ENCODE measurements at places on chromosomes 16 and 17.
A peak's percentile ranks its signal among the peaks of the same experiment; 100 is the strongest.

DNA sequence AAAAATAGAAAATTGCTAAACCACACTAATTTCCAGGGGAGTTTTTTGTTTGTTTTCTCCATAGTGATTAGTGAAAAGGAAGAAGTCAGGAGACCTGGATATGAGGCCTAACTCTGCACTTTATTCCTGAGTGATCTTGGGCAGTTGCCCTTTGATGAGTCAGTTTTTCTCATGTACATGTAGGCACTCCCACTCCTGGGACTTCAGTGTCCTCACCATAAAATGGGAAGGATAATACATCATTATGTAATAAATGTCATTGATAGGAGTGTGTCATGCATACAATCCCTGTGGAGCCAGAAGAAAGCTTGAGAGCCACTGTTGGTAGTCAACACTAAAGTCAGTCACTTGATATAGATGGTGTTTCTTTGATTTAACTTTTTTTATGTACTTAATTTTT is 32.5 kb downstream of the WIPF2 start:
- no peak for DNase-seq

DNA sequence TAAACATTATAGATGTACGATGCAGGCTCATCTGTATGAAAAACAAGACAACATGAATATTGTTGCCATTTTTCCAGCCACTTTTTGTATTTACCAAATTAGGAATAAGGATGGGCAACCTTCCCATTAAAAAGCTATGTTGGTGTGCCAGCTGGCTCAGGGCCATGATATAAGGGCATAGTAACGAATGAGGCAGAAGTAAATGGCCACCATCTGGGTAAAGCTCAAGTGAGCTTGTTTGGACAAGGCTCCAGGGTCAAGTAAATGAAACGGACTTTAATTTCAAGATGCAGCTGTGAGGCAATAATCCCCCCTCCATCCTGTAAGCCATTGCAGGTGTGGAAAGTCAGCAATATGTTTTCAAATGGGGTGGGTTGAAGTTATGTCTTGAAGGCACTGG is 930.9 kb upstream of the CDH8 start:
- DNase-seq, result no peak

DNA sequence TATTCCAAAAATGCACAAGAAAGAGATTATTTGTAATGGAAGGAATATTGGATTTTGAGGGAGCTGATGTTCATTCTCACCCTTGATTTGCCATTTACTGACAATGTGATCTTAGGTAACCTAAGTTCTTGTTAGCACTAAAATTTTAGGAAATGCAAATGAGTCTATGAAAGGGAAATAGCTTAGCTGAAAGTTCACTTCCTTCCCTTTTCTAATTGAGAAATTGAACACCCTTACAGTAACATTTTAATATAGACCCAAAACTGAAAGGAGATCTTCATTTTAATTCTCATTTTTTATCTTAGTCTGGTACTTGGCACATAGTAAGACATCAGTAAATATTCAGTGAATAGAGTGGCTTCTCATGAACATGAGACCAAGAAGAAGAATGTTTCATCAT is 10.9 kb upstream of the WSB1 start:
- no peak for DNase-seq

DNA sequence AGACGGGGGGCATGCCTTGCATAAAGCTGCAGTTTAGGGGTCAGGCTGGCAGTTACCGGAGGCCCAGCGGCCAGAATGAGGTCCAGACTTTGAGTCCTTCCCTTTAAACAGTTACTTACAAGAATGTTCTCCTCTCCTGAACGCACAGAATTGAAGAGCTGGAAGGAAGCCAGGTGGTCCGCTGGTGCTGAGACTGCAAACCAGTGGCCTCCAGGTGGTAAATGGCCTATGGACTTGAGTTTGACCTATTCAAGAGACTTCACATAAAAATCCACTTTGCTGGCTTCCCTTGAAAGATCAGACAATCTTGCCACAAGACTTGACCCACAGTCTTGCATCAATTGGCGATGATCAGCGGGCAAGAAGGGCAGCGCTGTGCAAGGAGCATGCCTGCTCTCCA is 14.7 kb upstream of the SEZ6 start:
- DNase-seq, result no peak

DNA sequence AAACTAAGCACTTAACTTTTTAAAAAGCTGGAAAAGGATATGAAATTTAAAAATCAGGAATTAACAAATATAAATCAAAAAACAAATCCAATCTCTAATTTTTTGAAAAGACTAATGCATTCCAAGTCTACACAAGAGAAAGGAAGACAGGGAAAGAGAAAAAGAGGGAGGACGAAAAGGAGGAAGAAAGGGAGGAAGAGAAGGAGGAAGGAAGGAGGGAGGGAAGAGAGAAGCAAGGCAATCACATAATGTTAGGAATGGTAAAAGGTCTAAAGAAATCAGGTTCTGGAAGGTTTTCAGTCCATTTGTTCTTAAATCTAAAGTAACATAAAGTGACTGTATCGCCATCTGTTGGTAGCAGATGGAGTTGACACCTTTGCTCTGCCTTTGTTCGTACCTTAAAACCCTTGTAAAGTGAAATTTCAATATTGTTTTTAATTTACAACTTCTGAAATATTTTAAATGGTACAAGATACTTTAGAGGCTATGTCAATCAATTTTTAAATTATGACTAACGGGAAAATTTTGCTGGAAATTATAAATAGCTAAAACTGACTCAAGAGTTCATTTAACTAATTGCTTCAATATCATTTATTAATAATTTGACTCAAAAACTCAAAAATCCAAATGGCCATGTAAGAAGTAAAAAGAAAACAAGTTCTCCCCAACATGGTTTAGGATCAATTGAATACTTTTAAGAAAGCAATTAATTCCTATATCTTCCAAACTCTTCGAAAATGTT is 20.4 kb upstream of the CDYL2 start:
- DNase-seq, result no peak

DNA sequence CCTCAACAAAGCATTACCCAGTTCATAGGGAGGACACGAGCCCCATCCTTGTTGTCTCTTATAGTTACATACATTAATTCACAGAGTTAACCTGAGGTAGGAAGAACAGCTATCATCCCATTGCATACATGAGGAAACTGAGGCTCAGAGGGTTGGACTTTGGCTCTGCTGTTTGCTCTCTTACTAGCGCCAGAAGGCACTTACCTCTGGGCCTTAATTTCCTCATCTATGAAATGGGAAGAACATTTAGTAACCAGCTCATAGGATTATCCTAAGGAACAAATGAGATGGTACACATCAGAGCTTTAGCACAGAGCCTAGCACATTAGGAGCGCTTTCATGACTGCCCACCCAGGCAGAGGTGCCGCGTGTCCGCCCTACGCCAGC is 27.6 kb downstream of the NEUROD2 start:
- no peak for DNase-seq

- DNase-seq, result no peak
Observed at GRCh38 chr16:83713597-83713996, 94.2 kb upstream of the HSBP1 start.

DNA sequence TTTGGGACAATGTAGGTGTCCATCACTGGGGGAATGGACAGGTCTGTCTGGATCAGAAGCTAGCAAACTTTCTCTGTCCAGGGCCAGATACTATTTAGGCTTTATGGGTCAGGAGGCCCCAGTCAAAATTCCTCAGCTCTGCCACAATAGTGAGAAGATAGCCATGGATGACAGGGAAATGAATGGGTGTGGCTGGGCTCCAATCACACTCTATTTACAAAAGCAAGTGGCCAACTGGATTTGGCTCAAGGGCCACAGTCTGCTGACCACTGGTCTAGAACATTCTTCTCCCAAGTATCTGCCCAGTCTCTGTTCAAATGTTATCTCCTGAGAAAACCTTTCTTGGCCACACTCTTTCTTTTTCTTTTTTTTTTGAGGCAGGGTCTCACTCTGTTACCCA is 339.9 kb downstream of the SOX9 start:
- no peak for DNase-seq

GRCh38 chr16:2251296-2252111 is at the start of gene ECI1:
Gene ECI1, minus strand, starts transcription at chr16:2251587. Its CDS starts 21 bp downstream, at chr16:2251566.
- peak; percentile 100 for DNase-seq

DNA sequence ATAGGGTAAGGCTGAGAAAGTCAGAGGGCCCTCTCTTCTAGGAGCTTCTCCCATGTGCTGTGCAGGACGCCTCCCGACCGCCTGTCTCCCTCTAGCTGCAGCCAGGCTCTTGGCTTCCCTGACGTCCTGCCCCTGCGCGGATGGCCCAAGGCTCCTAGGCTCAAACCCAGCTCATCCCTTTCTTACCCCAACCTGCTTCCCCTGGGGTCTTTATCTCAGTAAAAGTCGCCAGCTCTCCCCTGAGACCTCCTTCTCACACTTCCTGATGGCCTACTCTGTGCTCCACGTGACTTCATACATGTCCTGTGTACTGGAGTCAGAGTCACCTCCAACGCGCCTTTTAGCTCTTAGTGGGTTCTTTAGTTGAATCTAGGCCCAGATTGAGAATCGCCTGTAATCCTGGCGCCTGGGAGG is 1.1 kb upstream of the ZNF747 start:
- peak; percentile 57 for DNase-seq

GRCh38 chr16:15404792-15405191 is 9.2 kb downstream of the MPV17L start:
- DNase-seq, result no peak

GRCh38 chr16:85231959-85232358 is 119.7 kb upstream of the CIBAR2 start:
- DNase-seq, result no peak

- no peak for DNase-seq
Observed at GRCh38 chr17:71163121-71163812, 957.6 kb upstream of the SOX9 start.

DNA sequence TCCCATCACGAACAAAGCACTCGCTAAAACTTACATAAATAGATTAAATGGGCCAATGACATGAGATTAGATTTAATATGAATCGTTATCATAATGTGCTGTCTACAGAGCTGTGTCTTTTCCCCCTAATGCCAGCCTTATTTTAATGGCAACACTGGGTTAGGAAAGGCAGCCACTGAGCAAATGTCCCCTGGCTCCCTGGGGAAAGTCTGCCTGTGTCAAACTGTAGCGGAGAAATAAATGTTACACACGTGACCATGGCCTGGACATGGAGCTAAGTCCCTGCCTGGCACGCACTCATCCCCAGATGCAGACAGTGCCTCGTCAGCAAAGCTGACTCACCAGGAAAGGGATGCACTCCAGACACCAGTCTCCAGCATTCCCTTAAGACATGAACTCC is 61.3 kb upstream of the SDK2 start:
- DNase-seq, result no peak

DNA sequence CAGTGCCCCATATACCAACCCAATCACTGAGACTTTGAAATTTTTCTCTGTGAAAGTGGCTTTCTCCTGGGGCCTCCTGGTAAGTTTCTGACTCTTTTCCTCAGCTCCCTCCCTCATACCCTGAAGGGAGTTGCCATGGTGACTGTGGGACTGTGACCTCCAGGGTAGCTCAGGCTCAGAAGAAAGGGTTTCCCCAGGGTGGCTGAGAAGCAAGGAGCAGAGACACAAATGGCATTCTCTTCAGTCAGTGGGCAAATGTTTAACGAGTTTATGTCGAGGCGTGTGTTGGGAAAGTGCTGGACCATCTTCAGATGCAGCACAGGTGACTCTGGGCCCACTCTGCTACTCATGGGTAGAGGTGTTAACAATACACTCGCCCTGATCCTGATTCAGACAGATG is 46.8 kb downstream of the MRPS23 start:
- DNase-seq, result no peak

- DNase-seq, result no peak
Observed at GRCh38 chr16:4680673-4681470, 12.5 kb upstream of the NUDT16L1 start.

DNA sequence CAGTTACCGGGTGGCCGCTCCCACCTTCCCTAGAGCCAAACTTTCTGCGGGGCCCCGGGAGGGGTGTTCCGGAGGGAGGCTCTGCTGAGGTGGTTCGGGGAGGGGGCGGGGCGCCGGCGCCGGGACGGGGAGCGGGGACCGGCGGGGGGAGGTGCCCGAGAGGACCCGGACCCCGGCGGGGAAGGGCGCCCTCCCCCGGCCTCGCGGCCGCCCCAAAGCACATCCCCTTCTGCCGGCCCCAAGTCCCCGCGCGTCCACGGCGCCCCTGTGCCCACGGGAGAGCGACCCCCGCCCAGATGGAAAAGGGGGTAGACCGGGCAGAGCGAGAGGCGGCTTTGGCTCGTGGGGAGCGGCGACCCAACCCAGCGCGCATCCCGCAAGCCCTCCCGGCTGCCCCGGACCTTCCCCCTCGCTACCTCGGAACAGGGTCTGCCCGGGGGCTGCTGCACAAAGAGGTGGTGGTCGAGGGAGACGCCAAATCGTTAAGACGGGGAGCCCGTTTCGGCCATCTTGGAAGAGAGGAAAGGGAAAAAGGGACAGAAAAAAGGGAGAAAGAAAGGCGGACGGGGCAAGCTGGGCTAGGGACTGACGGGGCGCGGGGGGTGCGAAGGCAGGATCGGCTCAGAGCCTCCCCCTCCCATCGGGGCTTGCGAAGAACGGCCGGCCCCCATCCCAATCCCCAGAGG is 530 bp downstream of the PCGF2 start:
- DNase-seq, result no peak

- DNase-seq, result no peak
Observed at GRCh38 chr16:12148120-12148519, 171.6 kb downstream of the SNX29 start.

- peak; percentile 58 for DNase-seq
Observed at GRCh38 chr16:81885976-81886586, 107.0 kb downstream of the PLCG2 start.

- DNase-seq, result no peak
Observed at GRCh38 chr17:10125531-10126275, 72.7 kb downstream of the GAS7 start.

DNA sequence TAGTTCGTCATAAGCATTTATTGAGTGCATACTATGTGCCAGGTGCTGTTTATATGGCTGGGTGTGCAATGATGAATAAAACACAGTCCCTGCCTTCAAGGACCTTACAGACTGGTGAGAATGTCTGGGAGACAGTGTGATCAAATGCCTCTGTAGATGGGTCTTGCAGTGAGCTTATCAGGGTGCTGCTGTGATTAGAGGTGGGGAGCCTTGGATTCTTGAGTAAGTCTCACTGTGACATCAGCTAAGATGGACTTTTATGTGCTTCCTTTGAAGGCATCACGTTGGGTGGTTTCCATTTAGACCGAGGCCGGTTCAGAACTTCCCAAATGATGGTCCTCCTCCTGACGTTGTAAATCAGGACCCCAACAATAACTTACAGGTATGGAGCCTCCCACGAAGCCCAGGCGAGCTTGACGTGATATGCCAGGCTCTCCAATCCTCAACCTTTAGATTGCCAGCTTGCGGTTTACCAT is 10.0 kb downstream of the HERPUD1 start:
- DNase-seq, result no peak

- DNase-seq, result no peak
Observed at GRCh38 chr16:82748026-82748425, 121.3 kb downstream of the CDH13 start.

GRCh38 chr16:530111-530817 is 2.8 kb downstream of the CAPN15 start:
- no peak for DNase-seq
